Breast epithelium (tissue), 4 donors: ENCODE measurements at places on chromosomes 7 and 10. TPM values are rescaled to one million over a fixed set of nuclear protein-coding genes. Genes with fewer than 3 reads are reported as not detected.
A peak's percentile ranks its signal among the peaks of the same experiment; 100 is the strongest.

GRCh38 chr10:126352453-126352852, 35.8 kb downstream of the ADAM12 start:
- DNase-seq: no peak
- no peaks in the 10 kb centered on the region for H3K27me3 ChIP-seq
- no peak overlapping the region for H3K27ac ChIP-seq
- H3K36me3 ChIP-seq: no peaks in the 10 kb centered on the region
- H3K4me1 ChIP-seq: no peaks in the 10 kb centered on the region

GRCh38 chr10:36026656-36027390, 384.7 kb upstream of the FZD8 start:
- no peaks in the 10 kb centered on the region for H3K36me3 ChIP-seq
- H3K27me3 ChIP-seq: no peaks in the 10 kb centered on the region
- no peak overlapping the region for H3K4me3 ChIP-seq
- DNase-seq: no peak
- H3K27ac ChIP-seq: no peak overlapping the region
- no peaks in the 10 kb centered on the region for H3K4me1 ChIP-seq

DNA sequence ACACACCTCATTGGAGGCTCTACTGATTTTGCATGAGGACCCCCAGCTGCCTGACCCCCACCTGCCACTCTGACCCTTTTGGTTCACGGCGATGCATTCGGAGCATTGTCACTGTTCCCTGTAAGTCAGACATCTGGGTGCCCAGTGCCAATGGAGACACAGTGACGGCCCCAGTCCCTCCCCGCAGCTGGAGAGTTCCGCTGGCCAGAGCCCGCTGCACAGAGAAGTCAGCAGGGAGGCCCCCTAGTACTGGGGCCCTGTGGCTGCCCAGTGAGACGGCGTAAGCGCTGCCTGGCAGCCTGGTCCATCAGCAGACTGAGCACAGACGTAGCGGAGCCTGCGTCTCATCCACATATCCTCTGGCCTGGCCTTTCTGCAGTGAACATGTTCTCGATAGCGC, 77.5 kb downstream of the NKX6-2 start:
- H3K36me3 ChIP-seq: no peaks in the 10 kb centered on the region
- H3K27ac ChIP-seq: no peak overlapping the region
- no peak overlapping the region for H3K4me3 ChIP-seq
- DNase-seq: peak; percentile 30

DNA sequence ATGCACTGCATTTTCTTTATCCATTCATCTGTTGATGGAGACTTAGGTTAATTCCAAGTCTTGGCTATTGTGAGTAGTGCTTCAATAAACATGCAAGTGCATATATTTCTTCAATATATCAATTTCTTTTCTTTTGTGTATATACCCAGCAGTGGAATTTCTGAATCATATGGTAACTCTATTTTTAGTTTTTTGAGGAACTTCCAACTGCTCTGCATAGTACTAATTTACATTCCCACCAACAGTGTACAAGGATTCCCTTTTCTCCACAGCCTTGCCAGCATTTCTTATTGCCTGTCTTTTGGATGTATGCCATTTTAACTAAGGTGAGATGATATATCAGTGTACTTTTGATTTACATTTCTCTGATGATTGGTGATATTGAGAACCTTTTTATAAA, 145.2 kb downstream of the LYZL1 start:
- DNase-seq: no peak
- no peak overlapping the region for H3K27ac ChIP-seq
- H3K27me3 ChIP-seq: no peaks in the 10 kb centered on the region
- no peak overlapping the region for H3K4me3 ChIP-seq

DNA sequence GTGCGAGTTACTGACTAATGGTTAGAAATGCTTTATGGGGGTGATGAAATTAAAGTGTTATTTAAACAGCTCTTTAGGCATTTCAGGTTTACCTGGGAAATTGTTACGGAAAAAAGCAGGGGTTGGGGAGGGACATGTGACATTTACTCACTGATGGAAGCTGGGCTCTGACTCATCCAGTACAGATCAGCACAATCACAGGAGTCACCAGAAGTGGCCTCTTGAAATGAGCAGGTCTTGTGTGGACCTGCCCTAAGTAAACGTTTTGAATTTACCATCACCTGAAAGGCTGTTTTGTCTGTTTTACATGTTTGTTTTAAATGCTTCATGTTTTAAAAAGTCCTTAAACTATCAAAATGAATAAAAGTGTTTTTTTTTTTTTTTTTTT, 2.3 kb downstream of the GLRX3 start:
- no peak overlapping the region for H3K4me3 ChIP-seq
- no peak for DNase-seq
- peaks cover 12% of the 10 kb centered on the region for H3K4me1 ChIP-seq
- H3K36me3 ChIP-seq: no peaks in the 10 kb centered on the region

GRCh38 chr10:104080762-104081161, 4.9 kb downstream of the COL17A1 start:
- no peaks in the 10 kb centered on the region for H3K36me3 ChIP-seq
- H3K4me3 ChIP-seq: no peak overlapping the region
- DNase-seq: no peak
- H3K27ac ChIP-seq: peak overlapping the region; percentile 16
- no peaks in the 10 kb centered on the region for H3K27me3 ChIP-seq

- H3K27me3 ChIP-seq: peaks cover 45% of the 10 kb centered on the region
- no peak overlapping the region for H3K27ac ChIP-seq
- no peaks in the 10 kb centered on the region for H3K4me1 ChIP-seq
- no peaks in the 10 kb centered on the region for H3K36me3 ChIP-seq
- no peak overlapping the region for H3K4me3 ChIP-seq
Measured at GRCh38 chr7:101563198-101563901, 65.7 kb downstream of the MYL10 start.

DNA sequence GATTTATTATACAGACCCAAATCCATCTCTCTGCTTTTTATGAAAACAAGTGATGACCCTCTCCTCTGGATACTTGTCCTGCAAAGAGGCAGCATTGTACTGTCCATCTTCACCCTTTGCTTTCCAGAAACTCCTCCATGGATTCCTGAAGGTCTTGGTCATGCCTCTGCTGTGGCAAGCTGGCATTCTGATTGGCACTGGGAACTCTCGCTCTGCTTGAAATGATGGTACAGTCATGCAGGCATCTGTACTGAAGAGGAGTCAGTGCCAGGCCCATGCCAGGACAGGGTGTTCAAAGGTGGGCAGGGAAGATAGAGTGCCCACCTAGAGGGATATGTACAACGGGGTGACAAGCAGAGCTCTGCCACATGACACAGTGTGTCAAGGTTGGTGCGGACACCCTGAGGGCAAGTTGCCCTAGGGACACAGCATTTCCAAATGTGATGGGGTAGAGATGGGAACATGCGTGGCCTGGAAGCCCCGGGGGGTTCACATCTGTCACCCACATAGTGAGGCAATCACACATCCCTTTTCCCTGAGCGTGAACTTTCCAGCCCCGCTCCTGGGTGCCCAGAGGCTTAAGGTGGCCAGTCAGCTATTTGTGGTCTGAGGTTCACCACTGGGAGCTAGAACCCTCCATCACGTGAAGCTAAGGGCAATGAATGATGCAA, 235.7 kb upstream of the TCERG1L start:
- no peaks in the 10 kb centered on the region for H3K27me3 ChIP-seq
- no peak overlapping the region for H3K27ac ChIP-seq
- H3K4me3 ChIP-seq: no peak overlapping the region
- no peak for DNase-seq
- no peaks in the 10 kb centered on the region for H3K4me1 ChIP-seq

DNA sequence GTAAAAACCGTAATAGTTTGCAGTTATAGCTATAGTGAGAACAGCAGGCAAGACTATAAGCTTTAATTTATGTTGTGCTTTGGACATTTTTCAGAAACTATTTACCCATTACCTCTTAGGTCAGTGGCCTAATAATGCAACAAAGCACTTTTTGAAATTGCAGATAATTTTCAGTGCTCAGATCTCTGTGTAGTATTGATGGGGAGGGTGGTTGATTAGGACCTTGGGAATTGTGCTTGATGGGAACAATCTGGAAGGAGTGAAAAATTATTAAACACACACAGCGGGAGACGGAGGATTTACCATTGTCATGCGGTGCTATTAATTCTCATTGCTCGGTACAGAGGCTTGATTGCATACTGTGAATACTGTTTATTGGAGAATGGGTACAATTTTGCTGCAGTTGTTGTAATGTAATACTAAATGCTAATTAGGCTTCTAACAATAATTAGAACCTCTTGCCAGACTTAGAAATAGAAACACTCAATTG, 304.8 kb downstream of the LRMDA start:
- H3K36me3 ChIP-seq: no peaks in the 10 kb centered on the region
- no peak overlapping the region for H3K27ac ChIP-seq
- no peaks in the 10 kb centered on the region for H3K27me3 ChIP-seq
- no peak for DNase-seq
- no peak overlapping the region for H3K4me3 ChIP-seq
- no peaks in the 10 kb centered on the region for H3K4me1 ChIP-seq

- H3K27me3 ChIP-seq: no peaks in the 10 kb centered on the region
- peak; percentile 75 for DNase-seq
- H3K4me1 ChIP-seq: peaks cover 11% of the 10 kb centered on the region
- no peak overlapping the region for H3K27ac ChIP-seq
Measured at GRCh38 chr7:106176414-106177299, 64.5 kb upstream of the SYPL1 start.

DNA sequence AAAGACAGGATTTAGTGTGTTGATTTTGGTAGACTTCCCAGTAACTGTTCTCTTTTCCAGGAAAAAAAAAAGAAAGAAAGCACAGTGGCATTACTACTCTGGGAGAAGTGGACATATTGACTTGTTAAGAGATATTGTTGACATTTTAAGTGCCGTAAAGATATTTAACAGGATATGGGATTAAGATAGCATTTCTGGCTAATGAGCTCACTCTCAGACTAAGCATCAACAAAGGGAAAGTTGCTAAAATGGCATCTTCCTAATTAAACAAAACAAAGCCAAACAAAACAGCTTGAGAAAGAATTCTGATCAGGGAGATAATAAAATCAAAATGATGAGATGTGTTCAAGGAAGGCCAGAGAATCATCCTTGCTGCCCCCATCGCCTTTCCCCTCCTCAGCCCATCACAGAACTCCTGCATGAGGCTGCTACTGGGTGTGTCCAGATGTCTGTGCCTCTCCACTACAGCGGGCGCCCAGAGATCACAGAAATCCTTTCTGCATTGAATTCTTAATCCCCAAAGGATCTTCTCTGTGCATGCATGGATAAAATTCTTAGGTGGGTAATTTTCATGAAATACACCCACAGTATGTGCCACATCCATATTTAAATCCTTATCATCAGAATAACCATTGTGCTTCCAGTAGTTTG, 270.5 kb downstream of the POU6F2 start:
- H3K36me3 ChIP-seq: no peaks in the 10 kb centered on the region
- H3K27ac ChIP-seq: no peak overlapping the region
- no peaks in the 10 kb centered on the region for H3K27me3 ChIP-seq

DNA sequence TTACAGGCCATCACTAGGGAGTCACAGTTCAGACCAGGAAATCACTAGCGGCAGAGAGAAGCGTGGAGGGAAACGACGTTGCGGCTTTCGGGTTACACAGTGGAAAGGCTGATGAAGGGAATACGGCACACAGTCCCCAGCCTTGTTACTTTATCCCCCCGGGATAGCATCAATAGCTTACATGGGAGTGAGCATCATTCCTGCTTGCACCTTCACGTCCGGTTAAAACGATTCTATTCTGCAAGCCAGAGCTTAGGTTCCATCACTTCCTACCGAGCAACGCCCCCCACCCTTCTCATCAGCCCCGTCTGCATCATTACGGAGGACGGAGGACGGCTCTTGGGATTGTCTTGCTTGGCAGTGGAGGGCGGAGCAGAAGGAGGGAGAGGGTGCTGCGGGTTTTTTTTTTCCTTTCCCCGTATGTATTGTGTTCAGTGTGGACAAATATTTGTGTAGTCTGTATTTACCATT, 124.9 kb downstream of the CLEC2L start:
- H3K27me3 ChIP-seq: no peaks in the 10 kb centered on the region
- DNase-seq: no peak
- no peaks in the 10 kb centered on the region for H3K36me3 ChIP-seq
- peak overlapping the region; percentile 29 for H3K4me3 ChIP-seq
- H3K27ac ChIP-seq: no peak overlapping the region

DNA sequence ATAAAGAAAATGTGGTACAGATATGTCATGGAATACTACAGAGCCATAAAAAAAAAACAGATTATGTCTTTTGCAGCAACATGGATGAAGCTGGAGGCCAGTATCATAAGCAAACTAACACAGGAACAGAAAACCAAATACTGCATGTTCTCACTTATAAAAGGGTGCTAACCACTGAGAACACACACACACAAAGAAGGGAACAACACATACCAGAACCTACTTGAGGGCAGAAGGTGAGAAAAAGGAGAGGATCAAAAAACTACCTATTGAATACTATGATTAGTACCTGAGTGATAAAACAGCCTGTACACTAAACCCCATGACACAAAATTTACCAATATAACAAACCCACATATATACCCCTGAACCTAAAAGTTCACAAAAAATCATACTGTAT, 144.6 kb downstream of the TPK1 start:
- no peak overlapping the region for H3K27ac ChIP-seq
- no peak for DNase-seq
- no peaks in the 10 kb centered on the region for H3K27me3 ChIP-seq
- no peaks in the 10 kb centered on the region for H3K36me3 ChIP-seq

DNA sequence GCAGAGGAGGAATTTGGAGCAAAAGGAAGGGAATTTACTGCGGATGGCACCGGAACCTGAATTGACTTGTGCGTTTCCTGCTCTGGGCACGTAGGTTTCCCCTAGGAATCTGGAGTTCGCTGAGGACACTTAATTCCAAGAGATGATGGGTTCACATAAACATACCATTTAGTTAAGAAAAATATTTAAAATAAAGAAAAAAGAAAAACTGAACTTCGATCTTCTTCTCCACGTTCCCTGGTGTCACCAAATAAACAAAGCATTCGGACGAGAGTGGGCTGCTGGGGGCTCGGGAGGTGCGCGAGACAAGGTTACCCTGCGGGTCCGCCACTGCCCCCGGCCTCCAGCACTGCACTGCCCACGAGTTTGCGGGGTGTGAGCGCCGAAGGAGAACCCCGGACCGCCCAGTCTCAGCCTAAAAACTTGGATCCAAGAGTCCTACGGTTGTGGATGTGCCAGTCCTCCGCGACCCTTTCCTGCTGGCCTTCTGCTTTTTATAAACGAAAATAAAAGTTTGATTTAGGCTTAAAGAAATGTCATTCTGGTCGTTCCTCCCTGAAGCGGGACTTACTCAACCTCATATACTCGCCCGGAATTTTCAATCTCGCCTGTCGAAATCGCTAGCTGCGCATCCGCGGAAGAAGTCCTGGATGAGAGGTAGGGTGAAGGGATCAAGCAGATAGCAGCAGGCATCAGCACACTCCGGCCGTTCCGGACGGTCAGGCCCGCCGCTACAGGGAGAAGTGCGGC, 30.3 kb downstream of the SKIDA1 start:
- peak overlapping the region; percentile 70 for H3K4me3 ChIP-seq
- no peak for DNase-seq
- H3K4me1 ChIP-seq: no peaks in the 10 kb centered on the region
- H3K27me3 ChIP-seq: no peaks in the 10 kb centered on the region

Gene SLC35B4
- 7.3 TPM for total RNA-seq

Gene ITGB8
- total RNA-seq: 1.6 TPM

Gene PON1
- 0.66 TPM for total RNA-seq

Gene SPDYE2
- total RNA-seq: not detected
